ENCODE measurements at places on chromosomes 6 and 20. TPM values are rescaled to one million over a fixed set of nuclear protein-coding genes. Genes with fewer than 3 reads are reported as not detected.
A peak's percentile ranks its signal among the peaks of the same experiment; 100 is the strongest.

DNA sequence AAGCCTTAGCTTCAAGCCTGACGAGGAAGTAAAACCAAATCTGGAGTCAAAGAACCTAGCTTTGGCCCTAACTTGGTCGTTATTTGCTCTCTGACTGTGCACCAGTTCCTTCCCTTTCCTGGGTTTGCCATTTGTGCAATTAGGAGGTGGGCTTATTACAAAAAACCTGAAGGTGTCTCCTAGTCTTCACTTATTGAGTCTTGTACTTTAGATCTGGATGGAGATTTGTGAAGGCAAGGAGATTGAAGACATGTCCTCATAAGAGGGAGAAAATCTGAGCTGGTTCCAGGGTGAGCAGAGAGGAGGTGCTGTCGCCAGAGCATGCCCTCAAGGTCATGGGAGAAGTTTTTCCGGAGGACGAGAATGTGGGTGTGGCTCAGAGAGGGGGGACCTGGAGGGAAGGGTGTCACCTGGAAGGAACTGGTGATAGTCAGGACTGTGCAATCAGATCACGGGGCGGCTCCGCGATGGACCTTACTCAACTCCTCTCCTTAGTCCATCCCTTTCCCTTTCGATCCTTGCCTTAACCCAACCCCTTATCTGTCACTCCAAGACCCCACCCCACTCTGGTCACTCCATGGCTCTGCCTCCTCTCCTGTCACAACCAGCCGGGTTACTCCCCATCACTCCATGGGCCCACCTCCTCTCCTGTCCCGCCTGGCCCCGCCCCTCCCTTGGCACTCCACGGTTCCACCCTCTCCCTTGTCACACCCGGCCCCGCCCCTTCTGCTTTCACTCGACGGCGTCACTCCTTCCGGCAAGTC is 588 bp upstream of the ACSS2 start:
- DNase-seq = peak; percentile 97
- peaks cover 14% of the 10 kb centered on the region for H3K4me1 ChIP-seq
- peak overlapping the region; percentile 90 for H3K4me3 ChIP-seq
- H3K27me3 ChIP-seq = no peaks in the 10 kb centered on the region

DNA sequence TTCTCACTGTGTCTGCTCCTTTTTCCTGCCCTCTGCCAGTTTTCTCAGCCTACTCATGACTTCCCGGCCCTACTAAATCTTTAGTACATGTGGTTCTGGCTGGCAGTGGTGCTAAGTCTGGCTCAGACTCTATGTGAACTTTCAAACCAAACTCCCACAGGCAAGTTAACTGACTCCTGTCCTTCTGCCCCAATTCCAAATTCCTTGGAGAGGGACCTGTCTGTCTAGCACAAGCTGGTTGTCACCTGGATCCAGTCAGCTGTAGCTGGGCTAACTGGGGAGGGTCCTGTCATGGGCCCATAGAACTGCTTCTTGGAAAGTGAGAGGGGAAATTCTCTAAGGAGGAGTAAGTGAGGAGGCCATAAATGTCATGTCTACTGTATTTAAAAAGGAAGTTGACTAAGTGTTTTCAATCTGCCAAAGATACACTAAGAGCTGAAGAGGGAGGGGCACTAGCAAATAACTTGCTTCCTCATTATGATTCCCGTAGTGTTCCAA is 240.1 kb downstream of the KCNQ5 start:
- H3K4me1 ChIP-seq = peaks cover 11% of the 10 kb centered on the region
- H3K4me3 ChIP-seq = no peak overlapping the region
- H3K27ac ChIP-seq = peak overlapping the region; percentile 71
- no peaks in the 10 kb centered on the region for H3K36me3 ChIP-seq

The ZNF391 gene
- total RNA-seq = 1.3 TPM

GRCh38 chr6:99236010-99236409 is 113.5 kb downstream of the FAXC start:
- DNase-seq = no peak
- no peaks in the 10 kb centered on the region for H3K4me1 ChIP-seq
- H3K27me3 ChIP-seq = no peaks in the 10 kb centered on the region
- H3K27ac ChIP-seq = no peak overlapping the region
- no peak overlapping the region for H3K4me3 ChIP-seq
- H3K36me3 ChIP-seq = no peaks in the 10 kb centered on the region

The TXLNB gene
- total RNA-seq = 1.5 TPM

The MOG gene
- total RNA-seq = not detected

GRCh38 chr6:163897669-163898068 is 483.2 kb downstream of the QKI start:
- no peak overlapping the region for H3K4me3 ChIP-seq
- no peaks in the 10 kb centered on the region for H3K4me1 ChIP-seq
- H3K36me3 ChIP-seq = no peaks in the 10 kb centered on the region
- no peaks in the 10 kb centered on the region for H3K27me3 ChIP-seq
- peak; percentile 46 for DNase-seq
- H3K27ac ChIP-seq = no peak overlapping the region

- H3K27me3 ChIP-seq = no peaks in the 10 kb centered on the region
- H3K4me1 ChIP-seq = no peaks in the 10 kb centered on the region
- DNase-seq = no peak
- H3K4me3 ChIP-seq = no peak overlapping the region
Observed at GRCh38 chr20:7908905-7909304, 31.4 kb downstream of the HAO1 start.

The CLPSL2 gene
- total RNA-seq = not detected

DNA sequence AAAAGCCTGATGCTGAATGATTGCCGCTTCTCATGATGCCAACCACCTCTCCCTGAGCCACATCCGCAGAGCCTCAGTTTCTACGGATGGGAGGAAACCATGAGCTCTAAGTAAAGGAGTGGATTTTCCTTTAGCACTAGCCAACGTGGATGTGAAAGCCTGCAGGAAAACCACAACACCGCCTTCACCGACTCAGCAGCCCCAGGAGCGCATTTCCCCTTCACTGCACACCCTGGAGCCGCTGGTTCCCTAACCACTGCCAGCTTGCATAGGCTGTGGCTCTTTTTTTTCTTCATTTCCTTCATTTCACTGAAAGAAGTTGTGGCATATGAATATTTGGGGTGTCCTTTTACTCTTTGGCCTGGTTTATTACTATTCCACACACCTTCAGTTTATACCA is 50.5 kb upstream of the SSTR4 start:
- H3K4me1 ChIP-seq = no peaks in the 10 kb centered on the region
- H3K36me3 ChIP-seq = no peaks in the 10 kb centered on the region
- H3K27ac ChIP-seq = no peak overlapping the region
- H3K27me3 ChIP-seq = no peaks in the 10 kb centered on the region

The GPR6 gene
- total RNA-seq = not detected

DNA sequence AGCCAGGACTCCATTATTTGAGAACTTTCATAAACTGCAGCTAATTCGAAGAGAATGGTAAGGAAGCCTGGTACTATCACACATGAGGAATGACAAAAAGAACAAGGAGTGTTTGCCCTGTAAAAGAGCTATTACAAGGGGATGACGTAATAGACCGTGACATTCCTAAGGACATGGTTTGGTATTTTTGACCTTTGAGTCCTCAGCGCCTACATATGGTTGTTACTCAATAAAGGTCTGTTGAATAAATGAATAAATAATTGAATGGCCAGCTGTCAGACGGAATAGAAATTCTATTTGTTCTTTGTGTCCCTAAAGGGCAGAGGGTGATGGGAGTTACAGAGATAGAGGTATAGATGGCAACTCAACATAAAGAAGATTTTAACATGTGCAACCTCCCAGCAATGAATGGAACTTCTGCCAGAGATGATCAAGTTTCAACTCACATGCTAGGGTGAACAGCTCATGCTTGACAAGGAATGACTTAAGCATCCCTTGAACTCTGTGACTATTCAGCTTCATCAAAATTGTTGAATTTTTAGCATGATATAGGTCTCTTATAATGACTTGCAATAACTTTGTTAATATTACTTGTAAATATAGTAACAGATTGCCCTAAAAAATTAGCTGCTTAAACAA is 115.4 kb downstream of the TENT5A start:
- H3K36me3 ChIP-seq = no peaks in the 10 kb centered on the region
- no peak for DNase-seq
- no peak overlapping the region for H3K4me3 ChIP-seq
- H3K27me3 ChIP-seq = no peaks in the 10 kb centered on the region

Data from fibroblast of lung (primary cell).